AG20443 (cell line): ENCODE measurements at places on chromosomes 12 and 14.

DNA sequence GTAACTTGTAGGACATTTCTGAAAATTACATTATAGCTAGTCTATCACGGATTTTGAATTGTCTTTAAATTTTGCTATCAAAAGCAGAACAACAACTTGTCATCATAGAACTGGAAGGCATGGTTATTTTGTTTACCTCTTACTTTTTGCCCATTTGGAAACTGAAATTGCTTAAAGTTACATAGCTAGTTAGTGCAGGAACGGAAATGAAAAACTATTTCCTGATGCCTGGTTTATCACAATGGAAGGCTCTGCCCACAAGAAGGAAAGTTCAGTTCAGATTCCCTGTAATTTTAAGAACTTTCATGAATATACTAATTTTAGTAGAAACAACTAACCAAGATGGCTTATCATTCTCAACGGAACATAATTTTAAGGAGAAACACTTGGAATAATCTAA, 427.7 kb downstream of the RAD51B start:
- no peak for DNase-seq

DNA sequence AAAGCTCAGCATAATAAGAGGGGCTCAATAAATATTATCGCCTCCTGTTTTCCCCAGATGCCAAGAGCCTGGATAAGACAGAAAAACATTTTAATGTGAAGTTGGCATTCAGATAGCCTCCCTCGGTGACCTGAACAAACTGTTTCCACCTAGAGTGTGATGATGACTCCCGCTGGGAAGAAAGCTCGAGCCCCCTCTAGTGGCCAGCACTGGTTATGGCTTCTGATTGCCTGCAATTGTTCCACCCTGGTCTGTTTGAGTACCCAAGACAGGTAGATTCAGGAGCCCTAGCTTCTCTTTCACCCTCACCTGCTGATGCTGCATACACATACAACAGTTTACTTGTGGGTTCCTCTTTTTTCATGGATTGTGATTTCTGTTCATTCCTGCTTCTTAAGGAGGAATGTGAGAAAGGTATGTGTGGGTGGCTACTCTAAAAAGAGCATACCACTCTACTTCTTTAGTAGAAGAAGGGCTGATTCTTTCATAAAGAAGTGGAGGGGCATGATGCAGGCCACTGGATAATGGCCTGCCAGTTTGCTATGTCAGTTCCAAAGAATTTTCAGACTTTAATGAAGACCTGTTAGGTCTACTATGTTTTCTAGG, 6.4 kb downstream of the ERG28 start:
- DNase-seq = peak; percentile 85

DNA sequence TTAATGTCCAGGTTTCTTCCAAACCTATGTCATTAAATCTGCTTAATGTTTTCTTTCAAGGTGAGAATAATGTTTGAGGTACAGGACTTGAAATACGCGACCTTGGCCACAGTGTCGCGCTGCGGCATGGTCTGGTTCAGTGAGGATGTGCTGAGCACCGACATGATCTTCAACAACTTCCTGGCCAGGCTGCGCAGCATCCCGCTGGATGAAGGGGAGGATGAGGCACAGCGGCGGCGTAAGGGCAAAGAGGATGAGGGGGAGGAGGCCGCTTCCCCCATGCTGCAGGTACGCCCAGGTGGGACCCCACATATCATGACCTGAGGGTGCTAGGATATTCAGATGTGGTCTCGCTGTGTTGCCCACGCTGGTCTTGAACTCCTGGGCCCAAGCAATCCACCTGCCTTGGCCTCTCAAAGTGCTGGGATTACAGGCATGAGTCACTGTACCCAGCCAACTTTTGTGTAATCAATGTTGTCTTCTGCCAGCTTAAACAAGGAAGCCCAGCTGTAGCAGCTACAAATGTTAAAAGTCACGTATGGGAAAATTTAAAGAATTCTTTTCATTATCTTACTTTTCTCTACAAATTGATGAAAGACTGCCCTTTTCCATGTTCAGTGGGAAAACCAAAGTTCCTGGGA, 50.8 kb downstream of the DYNC1H1 start:
- DNase-seq = no peak

- DNase-seq = no peak
Observed at GRCh38 chr14:83611906-83612390, 1918.0 kb upstream of the FLRT2 start.

DNA sequence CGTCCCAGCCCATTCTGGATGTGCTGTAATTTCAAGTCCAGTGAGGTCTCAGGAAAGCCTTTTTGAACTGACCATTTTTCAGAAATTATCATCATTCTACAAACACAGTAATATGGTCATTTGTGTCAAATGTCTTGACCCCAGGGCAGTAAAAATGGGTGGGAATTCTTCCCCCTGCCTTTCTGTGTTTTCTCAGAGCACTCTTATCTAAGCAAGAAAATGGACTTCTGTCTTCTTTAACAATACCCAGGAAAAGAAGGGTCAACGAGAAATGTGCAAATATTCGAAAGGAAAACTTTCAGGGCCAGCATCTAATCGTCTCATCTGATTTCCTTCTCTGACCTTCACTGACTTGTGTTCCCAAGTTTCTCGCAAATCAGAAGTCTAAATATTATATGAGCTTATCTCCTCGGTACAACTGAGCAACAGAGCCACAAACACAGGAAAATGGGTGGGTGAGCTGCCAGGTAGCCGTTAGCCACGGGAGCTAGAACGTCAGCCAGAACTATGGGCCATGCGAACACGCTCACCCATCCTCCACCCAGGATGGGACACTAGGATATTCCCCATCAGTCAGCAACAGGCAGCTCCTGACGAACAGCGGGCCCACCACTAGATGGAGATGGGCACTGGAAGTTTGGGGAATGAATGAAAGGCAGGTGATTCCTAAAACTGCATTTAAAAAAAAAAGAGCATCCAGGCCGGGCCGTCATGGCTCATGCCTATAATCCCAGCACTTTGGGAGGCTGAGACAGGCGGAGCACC, 57.1 kb downstream of the VWF start:
- DNase-seq = peak; percentile 33

GRCh38 chr14:33612197-33612505, 338.7 kb downstream of the EGLN3 start:
- DNase-seq = no peak

GRCh38 chr14:103543721-103544387, 14.9 kb downstream of the TRMT61A start:
- no peak for DNase-seq

DNA sequence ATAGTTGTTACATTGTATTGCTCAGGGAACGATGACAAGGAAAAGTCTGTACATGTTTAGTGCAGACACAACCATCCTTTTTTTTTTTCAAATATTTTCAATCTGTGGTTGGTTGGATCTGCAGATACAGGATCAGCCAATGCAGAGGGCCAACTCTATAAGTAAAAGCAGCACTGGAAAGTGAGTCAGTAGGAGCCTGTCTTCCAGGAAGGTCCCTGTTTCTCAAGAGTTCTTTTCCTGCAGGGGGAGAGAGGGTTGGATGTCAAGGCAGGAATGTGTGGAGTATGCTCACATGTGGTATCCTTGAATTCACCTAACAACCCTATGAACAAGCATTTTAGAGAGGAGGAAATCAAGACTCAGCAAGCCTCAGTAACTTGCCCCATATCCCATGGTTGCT, 409.1 kb downstream of the NPAS3 start:
- DNase-seq = no peak

- no peak for DNase-seq
Observed at GRCh38 chr12:50842637-50843493, at the start of gene TMPRSS12. TMPRSS12 (plus strand) TSS chr12:50842926; CDS start chr12:50842965, 39 bp downstream.

GRCh38 chr12:108633081-108633533, 587 bp downstream of the SELPLG start:
- DNase-seq = no peak
